ENCODE measurements at places on chromosomes 7 and 10.

GRCh38 chr10:93074597-93075368, 1.1 kb downstream of the CYP26A1 start:
- H3K4me3 ChIP-seq, result no peak overlapping the region
- no peak overlapping the region for H3K27ac ChIP-seq
- H3K4me1 ChIP-seq, result peaks cover 40% of the 10 kb centered on the region
- peaks cover 48% of the 10 kb centered on the region for H3K27me3 ChIP-seq
- H3K36me3 ChIP-seq, result no peaks in the 10 kb centered on the region

- no peaks in the 10 kb centered on the region for H3K36me3 ChIP-seq
- peaks cover 53% of the 10 kb centered on the region for H3K4me1 ChIP-seq
- no peaks in the 10 kb centered on the region for H3K27me3 ChIP-seq
- H3K27ac ChIP-seq, result no peak overlapping the region
- no peak overlapping the region for H3K4me3 ChIP-seq
- DNase-seq, result no peak
Measured at GRCh38 chr7:69840248-69840647, 242.0 kb downstream of the AUTS2 start.

- no peak overlapping the region for H3K4me3 ChIP-seq
- H3K4me1 ChIP-seq, result no peaks in the 10 kb centered on the region
- peaks cover 8% of the 10 kb centered on the region for H3K27me3 ChIP-seq
- H3K27ac ChIP-seq, result no peak overlapping the region
- no peaks in the 10 kb centered on the region for H3K36me3 ChIP-seq
Measured at GRCh38 chr10:127193125-127193524, 3.3 kb downstream of the INSYN2A start.

DNA sequence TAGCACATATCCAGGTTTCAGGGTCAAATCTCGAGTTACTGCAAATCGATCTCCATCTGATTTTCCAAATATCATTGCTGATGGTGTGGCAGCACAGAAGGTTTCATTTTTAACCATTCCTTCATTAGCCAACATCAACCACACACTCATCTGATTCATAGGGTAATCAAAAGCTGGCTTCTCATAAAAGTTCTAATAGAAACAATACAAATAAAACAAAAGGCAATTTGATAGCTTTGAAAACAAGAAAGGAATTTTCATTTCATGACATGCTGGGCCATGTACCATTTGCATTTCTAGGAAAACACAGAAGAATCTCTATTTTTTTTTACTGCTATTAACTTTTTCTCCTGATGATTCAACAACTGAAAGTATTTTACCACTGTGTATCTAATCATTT, 147.7 kb upstream of the SLC26A5 start:
- no peaks in the 10 kb centered on the region for H3K36me3 ChIP-seq
- H3K27ac ChIP-seq, result no peak overlapping the region
- H3K4me3 ChIP-seq, result no peak overlapping the region
- H3K4me1 ChIP-seq, result no peaks in the 10 kb centered on the region

GRCh38 chr10:16392531-16393069, 44.2 kb upstream of the PTER start:
- no peaks in the 10 kb centered on the region for H3K27me3 ChIP-seq
- H3K4me1 ChIP-seq, result no peaks in the 10 kb centered on the region
- H3K4me3 ChIP-seq, result no peak overlapping the region
- no peaks in the 10 kb centered on the region for H3K36me3 ChIP-seq
- DNase-seq, result no peak
- H3K27ac ChIP-seq, result no peak overlapping the region

DNA sequence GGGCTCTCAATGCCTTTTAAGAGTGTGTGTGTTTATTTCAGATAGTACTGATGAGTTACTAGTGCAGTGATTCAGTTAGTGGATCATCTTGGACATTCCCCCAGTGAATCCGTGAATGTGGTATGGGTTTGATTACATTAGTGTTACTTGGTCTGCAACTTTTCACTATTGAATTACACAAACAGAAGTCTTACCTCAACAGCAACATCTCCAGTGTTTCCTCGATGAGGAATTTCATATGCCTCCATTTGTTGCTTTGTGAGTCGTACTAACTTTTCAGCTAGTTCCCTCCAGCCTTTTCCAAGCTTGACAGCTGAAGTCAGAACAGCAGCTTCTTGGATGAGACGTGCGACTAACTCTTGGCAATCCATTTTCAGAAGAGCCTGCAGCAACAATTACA, 63.2 kb downstream of the MACC1 start:
- DNase-seq, result no peak
- H3K4me1 ChIP-seq, result peaks cover 20% of the 10 kb centered on the region
- H3K27me3 ChIP-seq, result no peaks in the 10 kb centered on the region
- H3K36me3 ChIP-seq, result peaks cover 12% of the 10 kb centered on the region
- no peak overlapping the region for H3K4me3 ChIP-seq

- H3K36me3 ChIP-seq, result no peaks in the 10 kb centered on the region
- H3K27me3 ChIP-seq, result no peaks in the 10 kb centered on the region
- H3K27ac ChIP-seq, result no peak overlapping the region
- no peak overlapping the region for H3K4me3 ChIP-seq
Measured at GRCh38 chr7:7521259-7521658, 14.4 kb downstream of the COL28A1 start.

DNA sequence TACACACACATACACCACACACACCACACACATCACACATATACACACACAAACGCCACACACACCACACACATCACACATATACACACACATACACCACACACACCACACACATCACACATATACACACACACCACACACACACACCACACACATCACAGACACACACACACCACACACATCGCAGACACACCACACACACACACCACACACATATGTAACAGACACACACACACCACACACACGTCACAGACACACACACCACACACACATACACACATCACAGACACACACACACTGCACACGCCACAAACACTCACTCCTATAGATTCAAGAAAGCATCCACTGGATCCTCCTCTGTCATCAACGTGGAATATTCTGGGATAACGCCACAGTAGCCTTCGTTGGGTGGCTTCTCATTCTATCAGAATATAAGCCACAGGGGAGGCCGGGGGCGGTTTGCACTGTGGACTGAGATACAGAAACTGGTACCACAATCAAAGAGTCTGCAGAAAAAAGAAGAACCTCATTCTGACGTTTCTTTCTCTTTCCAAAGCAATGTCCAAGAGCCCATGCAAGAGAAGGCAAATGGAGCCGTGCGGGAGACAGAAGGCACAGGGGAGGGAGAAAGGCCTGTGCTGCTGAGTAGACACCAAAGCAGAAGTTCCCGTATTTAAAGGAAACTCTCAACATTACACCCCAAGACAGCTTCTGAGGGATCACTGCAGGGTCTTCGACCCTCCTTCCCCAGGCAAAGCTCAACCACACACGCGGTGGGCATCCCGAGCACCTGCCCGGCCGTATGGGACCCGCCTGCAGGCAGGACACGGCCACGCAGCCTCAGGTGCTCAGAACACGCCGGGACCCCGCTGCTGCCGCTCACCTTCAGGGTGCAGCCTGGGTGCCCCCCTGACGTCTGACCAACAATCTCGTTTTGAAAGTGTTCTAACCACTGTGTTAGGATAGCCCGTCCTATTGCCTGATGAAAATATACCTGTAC, 321.2 kb downstream of the DNAJB6 start:
- H3K27ac ChIP-seq, result no peak overlapping the region
- H3K4me3 ChIP-seq, result no peak overlapping the region
- peaks cover 8% of the 10 kb centered on the region for H3K4me1 ChIP-seq
- H3K27me3 ChIP-seq, result no peaks in the 10 kb centered on the region

DNA sequence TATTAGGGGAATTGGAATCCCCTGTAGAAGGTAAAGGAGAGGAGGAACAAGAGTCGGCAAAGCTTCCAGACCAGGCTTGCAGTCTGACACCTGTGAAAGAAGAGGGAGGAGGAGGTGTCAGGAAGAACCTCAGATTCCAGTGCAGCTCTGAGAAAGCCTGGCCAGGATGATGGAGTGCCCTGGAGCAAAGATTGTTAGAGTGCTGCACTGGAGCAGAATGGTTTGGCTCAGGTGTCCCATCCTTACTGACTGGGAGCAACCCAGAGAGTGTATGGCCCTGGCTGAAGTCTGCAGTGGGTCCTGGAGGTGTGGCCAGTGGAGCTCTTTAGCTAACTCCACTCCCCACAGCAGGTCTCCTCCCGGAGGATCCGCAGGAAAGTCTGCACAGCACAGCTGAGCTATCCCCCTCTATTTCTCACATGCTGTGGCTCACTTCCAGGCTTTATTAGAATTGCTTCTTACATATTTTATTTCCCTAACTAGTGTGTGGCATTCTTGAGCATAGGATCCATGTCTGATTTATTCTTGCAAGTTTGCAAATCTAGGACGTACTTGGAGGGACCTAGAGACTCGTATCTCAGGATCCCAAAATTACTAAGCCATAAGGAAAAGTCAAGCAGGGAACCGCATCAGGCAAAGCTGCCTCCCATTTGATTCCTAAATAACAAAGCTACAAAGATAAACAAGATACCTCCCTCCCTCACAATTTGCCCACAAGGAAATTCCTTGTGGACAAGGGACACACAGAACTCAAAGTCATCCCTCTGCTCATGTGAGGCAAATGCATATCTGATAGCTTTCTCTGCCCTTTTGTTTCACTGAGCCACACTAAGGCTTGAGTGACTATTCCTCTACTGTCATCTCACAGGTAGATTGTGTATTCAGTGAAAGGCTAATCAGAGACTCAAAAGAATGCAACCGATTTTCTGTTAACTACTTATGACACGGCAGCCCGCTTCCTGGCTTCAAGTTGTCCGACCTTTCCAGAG, 58.8 kb downstream of the VIM start:
- no peaks in the 10 kb centered on the region for H3K36me3 ChIP-seq
- H3K4me1 ChIP-seq, result no peaks in the 10 kb centered on the region
- no peaks in the 10 kb centered on the region for H3K27me3 ChIP-seq
- H3K27ac ChIP-seq, result no peak overlapping the region
- no peak for DNase-seq

- H3K36me3 ChIP-seq, result no peaks in the 10 kb centered on the region
- no peak overlapping the region for H3K4me3 ChIP-seq
- H3K27ac ChIP-seq, result no peak overlapping the region
- H3K27me3 ChIP-seq, result no peaks in the 10 kb centered on the region
- DNase-seq, result no peak
- peaks cover 21% of the 10 kb centered on the region for H3K4me1 ChIP-seq
Measured at GRCh38 chr7:33195264-33195663, 65.9 kb downstream of the BBS9 start.

DNA sequence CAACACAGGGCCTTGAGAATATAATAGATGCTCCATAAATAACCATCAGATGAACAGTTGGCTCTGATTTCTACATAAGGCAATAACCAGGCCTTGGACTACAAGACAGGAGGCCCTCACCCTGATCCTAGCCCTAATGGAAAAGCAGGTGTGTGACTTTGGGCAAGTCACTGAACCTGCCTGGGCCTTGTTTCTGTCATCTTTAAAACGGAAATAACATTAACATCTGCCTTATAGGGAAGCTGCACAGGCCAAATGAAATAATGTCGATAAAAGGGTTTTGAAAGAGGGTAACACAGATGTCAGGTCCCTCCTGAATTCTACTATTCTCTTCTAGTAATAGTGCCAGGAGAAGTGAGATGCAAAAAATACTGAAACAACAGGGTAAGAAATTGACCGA, 20.7 kb downstream of the PIK3AP1 start:
- H3K4me3 ChIP-seq, result peak overlapping the region; percentile 97
- peak overlapping the region; percentile 88 for H3K27ac ChIP-seq
- peak; percentile 62 for DNase-seq
- H3K27me3 ChIP-seq, result no peaks in the 10 kb centered on the region
- peaks cover 81% of the 10 kb centered on the region for H3K4me1 ChIP-seq

DNA sequence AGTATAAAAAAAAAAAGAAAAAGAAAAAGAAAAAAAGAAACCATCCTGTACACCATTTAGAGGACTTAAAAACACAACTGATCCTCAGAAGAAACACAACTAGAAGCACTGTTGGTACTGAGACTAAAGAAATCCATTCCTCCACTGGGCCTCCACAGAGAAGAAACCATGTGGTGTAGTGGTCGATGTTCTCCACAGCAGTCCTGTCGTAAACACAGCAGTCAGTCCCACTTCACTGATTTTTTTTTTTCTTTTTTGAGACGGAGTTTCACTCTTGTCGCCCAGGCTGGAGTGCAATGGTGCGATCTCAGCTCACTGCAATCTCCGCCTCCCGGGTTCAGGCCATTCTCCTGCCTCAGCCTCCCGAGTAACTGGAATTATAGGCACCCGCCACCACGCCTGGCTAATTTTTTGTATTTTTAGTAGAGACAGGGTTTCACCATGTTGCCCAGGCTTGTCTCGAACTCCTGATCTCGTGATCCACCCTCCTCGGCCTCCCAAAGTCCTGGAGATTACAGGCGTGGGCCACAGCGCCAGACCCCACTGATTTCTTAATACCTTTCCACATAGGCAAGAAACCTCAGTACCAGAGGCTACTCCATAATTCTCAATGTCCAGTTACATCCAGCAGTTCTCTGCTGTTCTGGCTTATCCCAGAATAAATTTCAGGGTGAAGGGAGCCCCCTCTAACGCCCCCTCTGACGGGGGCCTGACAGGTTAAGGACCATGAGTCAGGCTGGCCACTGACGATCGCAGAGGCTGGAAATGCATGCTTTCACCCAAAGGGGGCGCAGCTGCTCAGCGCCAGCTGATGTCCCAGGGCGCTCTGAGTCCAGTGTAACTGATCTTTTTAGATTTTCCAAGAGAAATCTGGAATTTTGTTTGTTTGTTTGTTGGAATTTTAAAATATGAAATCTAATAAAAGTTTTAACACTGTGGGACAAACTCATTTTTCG, 24.8 kb upstream of the FFAR4 start:
- no peak overlapping the region for H3K4me3 ChIP-seq
- H3K27ac ChIP-seq, result no peak overlapping the region
- no peaks in the 10 kb centered on the region for H3K4me1 ChIP-seq
- peak; percentile 20 for DNase-seq
- H3K27me3 ChIP-seq, result no peaks in the 10 kb centered on the region

GRCh38 chr10:29598851-29599311, 35.9 kb downstream of the SVIL start:
- no peaks in the 10 kb centered on the region for H3K4me1 ChIP-seq
- no peaks in the 10 kb centered on the region for H3K36me3 ChIP-seq
- H3K27ac ChIP-seq, result no peak overlapping the region
- DNase-seq, result no peak
- H3K4me3 ChIP-seq, result no peak overlapping the region
- H3K27me3 ChIP-seq, result no peaks in the 10 kb centered on the region

GRCh38 chr10:63260860-63261251, 127.7 kb downstream of the NRBF2 start:
- peak overlapping the region; percentile 29 for H3K27ac ChIP-seq
- H3K4me1 ChIP-seq, result peaks cover 59% of the 10 kb centered on the region
- no peaks in the 10 kb centered on the region for H3K27me3 ChIP-seq

DNA sequence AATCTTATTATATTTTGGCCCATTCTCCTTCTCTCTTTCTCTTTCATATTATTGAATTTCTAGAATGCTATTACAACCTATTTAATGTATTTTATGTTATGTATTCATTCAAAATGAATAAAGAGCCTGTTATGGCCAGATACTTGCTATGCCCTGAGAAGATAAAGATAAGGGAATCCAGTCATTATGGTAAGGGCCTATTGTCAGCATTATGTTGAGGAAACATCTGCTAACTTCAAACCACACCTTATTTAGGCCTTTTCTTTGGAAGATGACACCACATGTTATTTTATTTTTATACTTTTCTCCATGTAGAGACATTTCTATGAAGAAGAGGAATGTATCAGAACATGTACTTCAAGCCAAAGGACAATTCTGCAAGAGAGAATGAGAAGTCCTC, 60.5 kb upstream of the MPP7 start:
- H3K27me3 ChIP-seq, result no peaks in the 10 kb centered on the region
- H3K4me3 ChIP-seq, result no peak overlapping the region
- no peak overlapping the region for H3K27ac ChIP-seq
- no peaks in the 10 kb centered on the region for H3K36me3 ChIP-seq
- no peak for DNase-seq
